ENCODE measurements at places on chromosomes 5 and 9. TPM values are rescaled to one million over a fixed set of nuclear protein-coding genes. Genes with fewer than 3 reads are reported as not detected.
A peak's percentile ranks its signal among the peaks of the same experiment; 100 is the strongest.

The MAMDC2 gene
- total RNA-seq = 7.0 TPM

The HDAC3 gene
- 44.0 TPM for total RNA-seq

DNA sequence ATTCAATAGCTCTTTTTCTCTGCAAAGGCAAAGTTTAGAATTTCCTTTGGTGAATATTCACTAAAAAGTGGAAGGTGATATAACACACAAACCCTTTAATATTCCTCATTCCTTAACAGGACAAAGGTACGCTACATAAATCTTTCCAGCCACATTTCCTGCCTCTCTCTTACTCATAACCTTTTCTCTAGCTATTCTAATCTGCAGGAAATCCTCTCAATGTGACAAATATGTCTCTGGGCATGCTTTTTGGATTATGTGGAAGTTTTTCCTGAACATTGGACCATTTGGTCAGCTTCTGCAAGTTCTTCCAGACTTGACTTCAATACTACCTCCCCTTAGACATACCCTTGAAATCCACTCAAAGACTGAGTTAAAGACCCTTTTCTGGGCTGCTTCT lies 186.3 kb upstream of the TUSC1 start:
- H3K4me3 ChIP-seq = no peak overlapping the region
- no peaks in the 10 kb centered on the region for H3K36me3 ChIP-seq
- H3K27me3 ChIP-seq = no peaks in the 10 kb centered on the region
- no peak overlapping the region for H3K27ac ChIP-seq

GRCh38 chr9:94821098-94821887 lies 94.8 kb downstream of the AOPEP start:
- no peaks in the 10 kb centered on the region for H3K4me1 ChIP-seq
- H3K36me3 ChIP-seq = no peaks in the 10 kb centered on the region
- no peak overlapping the region for H3K27ac ChIP-seq
- H3K27me3 ChIP-seq = no peaks in the 10 kb centered on the region

DNA sequence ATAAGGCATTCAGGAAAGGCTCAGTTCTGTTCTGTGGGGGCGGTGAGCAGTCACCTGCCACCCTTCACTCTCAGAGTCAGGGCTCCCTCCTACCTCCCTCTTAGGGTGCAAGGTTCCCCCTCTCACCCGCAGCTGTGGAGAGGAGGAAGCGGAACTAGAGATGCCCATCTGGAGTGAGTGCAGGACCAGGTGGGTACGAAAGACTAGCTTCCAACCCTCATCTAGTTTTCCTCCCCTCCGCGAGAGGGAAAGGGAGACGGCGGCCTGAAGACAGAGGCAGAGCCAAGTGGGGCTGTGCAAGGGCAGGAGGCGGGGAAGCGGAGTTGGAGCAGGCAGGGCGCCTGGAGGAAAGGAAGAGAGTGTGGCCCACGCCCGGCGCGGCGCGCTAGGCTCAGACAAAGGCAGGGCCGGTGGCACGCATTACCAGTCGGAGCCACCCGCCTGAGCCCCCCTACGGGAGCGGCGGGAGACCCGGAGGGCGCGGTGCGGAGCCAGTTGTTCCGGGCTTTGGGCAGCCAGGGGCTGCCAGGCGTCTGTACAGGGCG lies 7.3 kb downstream of the PRR7 start:
- peak overlapping the region; percentile 52 for H3K4me3 ChIP-seq
- no peaks in the 10 kb centered on the region for H3K27me3 ChIP-seq
- peak overlapping the region; percentile 12 for H3K27ac ChIP-seq
- H3K4me1 ChIP-seq = peaks cover 7% of the 10 kb centered on the region

DNA sequence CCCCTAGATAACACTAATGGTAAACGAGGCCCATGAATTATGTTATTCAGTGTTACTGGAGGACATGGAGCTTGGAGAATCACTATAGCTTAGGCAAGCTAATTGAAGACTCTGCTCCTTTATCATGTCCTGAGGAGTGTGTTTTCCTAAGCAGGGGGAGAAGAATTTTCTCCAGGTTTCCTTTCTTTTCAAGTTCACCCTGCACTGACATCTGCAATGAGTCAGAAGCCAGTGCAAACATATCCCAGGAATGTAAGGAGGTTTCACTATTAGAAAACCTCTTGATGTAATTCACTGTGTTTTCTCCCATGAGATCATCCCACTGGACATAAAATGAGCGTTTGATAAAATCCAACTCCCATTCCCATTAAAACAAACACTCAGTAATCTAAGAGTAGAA lies 75.6 kb downstream of the DMRT2 start:
- H3K36me3 ChIP-seq = no peaks in the 10 kb centered on the region
- no peaks in the 10 kb centered on the region for H3K27me3 ChIP-seq
- H3K4me3 ChIP-seq = no peak overlapping the region
- DNase-seq = no peak

DNA sequence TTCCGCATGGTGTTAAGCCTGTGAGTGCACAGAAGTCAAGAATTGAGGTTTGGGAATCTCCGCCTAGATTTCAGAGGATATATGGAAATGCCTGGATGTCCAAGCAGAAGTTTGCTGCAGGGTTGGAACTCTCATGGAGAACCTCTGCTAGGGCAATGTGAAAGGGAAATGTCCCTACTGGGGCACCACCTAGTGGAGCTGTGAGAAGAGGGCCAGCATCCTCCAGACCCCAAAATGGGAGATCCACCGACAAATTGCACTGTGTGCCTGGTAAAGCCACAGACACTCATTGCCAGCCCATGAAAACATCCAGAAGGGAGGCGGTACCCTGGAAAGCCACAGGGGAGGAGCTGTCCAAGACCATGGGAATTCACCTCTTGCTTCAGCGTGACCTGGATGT lies 3.6 kb upstream of the SAXO1 start:
- no peaks in the 10 kb centered on the region for H3K36me3 ChIP-seq
- no peaks in the 10 kb centered on the region for H3K4me1 ChIP-seq
- H3K4me3 ChIP-seq = no peak overlapping the region

GRCh38 chr5:134554319-134555222 lies 29.1 kb downstream of the JADE2 start:
- H3K27me3 ChIP-seq = no peaks in the 10 kb centered on the region
- H3K36me3 ChIP-seq = no peaks in the 10 kb centered on the region
- no peak overlapping the region for H3K4me3 ChIP-seq
- DNase-seq = peak; percentile 61
- peak overlapping the region; percentile 34 for H3K27ac ChIP-seq

DNA sequence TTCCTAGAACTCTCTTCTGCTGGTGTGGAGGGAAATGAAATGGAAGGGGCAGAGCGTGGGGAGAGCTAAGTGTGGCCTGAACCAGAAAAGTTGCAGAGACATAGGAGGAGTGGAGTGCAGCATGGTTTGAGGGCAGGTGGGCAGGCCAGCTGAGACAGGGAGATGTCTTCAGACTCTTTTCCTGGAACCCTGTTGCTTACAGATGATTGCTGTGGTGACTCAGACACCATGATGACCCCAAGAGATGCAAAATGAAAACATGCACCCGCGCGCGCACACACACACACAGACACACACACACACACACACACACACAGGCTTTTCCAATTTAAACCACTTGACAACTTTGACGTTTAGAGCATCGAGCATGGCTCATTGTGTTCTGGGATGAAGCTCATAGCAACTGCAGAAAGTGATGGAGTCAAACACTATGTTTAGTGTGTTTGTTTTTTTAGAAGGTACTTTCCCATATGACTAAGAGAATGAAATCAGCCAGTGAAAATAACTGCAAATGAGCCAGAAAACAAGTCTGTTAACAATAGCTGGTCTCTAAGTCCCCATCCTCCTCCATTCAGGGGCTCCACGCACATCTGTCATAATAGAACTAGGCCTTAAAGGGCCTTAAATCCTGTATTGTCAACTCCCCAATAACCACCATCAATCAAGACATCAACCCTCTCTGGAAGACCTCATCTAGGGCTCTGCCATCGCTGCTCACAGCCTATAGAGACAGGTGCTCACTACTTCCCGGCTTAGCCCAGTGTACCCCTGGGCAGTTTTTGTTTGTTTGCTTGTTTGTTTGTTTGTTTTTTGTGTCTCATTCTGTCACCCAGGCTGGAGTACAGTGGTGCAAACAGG lies 9.6 kb downstream of the TMOD1 start:
- H3K27ac ChIP-seq = no peak overlapping the region
- DNase-seq = no peak
- H3K4me1 ChIP-seq = no peaks in the 10 kb centered on the region
- no peaks in the 10 kb centered on the region for H3K27me3 ChIP-seq

- no peaks in the 10 kb centered on the region for H3K4me1 ChIP-seq
- DNase-seq = no peak
- H3K27ac ChIP-seq = no peak overlapping the region
- no peak overlapping the region for H3K4me3 ChIP-seq
- no peaks in the 10 kb centered on the region for H3K27me3 ChIP-seq
Observed at GRCh38 chr9:113844466-113844865, 31.6 kb upstream of the ZNF618 start.
